CD4-positive, alpha-beta T cell treated with Interleukin-21 for 1 hour (primary cell): ENCODE measurements at places on chromosomes 2 and 18.

- no peak for DNase-seq
Observed at GRCh38 chr2:48414640-48414979, 115.3 kb upstream of the STON1 start.

GRCh38 chr2:58865436-58865835, 624.3 kb upstream of the FANCL start:
- no peak for DNase-seq

GRCh38 chr2:236908439-236909192, 177.1 kb upstream of the COPS8 start:
- no peak for DNase-seq

DNA sequence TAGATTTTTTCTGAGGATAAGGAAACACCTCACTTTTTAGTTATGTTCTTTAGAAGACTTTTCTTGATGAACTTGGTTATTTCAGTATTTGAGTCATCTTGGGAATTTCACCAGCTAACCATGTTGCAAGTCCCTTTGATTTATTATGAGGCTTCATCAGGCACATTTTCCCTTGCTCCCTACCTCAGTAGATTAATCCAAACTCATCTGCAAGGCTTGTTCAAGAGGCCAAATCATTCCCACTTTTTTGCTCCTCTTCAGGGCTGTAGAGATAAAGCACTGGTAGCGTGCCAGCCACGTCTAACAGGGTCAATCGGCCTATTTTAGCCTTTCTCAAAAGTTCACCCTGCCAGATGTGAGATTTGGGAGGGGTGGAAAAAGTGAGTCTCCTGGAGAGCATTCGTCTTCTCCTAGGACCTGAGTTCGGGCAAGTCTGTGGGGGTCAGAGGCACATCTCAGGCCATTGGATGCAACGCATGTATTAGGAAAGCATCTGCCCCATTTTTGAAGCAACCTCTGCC, 120.3 kb downstream of the RDH14 start:
- no peak for DNase-seq

- DNase-seq: no peak
Observed at GRCh38 chr18:55934821-55935220, 346.8 kb upstream of the TCF4 start.

DNA sequence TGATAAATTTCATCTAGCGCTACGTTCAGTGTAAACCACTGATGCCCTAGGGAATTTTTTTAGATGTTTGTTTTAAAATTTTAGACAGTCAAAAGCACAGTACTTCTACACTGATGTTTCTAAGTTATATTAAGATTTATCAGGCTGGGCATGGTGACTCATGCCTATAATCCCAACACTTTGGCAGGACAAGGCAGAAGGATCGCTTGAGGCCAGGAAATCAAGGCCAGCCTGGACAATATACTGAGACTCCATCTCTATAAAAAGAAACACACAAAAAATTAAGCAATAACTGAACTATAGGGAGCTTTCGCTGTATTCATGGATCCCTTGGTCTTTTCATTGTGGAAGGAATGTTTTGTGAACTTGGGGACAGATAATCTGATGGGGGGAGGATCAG, 50.6 kb upstream of the MAPRE2 start:
- no peak for DNase-seq

- no peak for DNase-seq
Observed at GRCh38 chr2:150276737-150277136, 210.7 kb downstream of the RND3 start.

DNA sequence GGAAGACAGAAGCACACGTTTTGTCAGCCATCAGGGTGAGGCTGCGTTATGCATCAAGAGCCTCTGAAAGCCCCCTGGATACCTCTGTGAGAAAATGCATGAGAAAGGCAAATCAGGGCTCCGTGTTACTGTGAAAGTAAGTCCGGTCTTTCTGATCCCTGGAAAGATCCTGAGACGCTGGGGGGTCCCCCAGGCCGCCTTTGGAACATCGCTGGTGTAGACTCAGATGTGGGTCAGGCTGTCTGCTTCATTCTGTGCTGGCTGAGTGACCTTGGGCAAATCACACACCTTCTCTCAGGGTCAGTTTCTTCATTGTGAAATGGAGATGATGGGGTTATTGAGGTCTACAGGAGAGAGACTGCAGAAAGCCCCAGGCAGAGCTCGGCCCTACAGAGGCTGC, 42.0 kb upstream of the HS6ST1 start:
- DNase-seq: no peak

DNA sequence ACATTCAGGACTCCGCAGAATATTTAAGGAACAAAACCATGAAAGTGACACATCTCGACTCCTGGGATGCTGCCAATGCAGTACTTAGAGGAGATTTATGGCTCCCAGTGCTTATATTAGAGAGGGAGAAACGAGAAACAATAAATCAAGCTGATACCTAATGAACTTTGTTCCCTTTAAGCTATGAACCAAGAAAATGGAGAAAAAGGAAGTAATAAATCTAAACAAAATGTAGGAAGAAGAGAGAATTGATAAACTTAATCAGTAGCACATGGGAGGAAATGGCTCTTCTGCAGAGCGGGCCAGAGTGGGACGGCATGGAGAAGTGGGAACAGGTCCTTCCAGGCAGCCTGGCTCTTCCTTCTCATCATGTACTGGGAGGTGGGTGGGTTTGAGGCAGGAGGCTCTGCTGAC, 42.7 kb downstream of the NPPC start:
- no peak for DNase-seq

DNA sequence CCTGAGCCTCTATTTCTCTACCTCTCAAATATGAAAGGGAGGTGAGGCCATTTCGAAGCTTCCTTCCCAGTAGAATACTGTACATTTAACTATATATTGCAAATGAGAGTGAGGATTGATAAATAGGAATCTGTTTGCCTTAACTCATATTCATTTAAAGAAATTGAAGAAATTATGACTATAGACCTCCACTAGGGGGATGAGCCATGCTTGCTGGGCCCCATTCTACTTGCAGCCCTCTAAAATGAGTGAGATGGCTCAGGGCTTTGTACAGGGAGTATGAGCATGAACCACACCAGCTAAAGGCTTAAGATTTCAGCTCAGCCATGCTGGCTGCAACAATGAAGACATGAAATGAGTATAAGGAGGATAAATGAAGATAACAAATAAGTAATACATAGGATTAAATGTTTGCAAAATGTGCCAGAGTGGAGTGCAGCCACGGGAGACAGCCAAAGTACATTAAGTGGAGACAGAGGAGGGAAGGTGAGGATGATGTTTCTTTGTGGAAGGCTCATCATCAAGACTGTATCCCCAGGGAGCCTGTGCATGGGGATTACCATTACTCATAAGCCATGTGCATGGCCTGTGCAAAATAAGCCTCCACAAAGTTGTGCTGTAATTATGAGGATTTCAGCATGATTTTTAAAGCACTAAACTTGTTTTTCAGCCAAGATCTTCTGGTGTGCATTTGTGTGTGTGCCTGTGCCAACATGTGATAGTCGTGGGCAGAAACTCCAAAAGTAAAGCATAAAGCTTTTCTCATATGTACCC, 300.8 kb downstream of the CNTNAP5 start:
- no peak for DNase-seq

DNA sequence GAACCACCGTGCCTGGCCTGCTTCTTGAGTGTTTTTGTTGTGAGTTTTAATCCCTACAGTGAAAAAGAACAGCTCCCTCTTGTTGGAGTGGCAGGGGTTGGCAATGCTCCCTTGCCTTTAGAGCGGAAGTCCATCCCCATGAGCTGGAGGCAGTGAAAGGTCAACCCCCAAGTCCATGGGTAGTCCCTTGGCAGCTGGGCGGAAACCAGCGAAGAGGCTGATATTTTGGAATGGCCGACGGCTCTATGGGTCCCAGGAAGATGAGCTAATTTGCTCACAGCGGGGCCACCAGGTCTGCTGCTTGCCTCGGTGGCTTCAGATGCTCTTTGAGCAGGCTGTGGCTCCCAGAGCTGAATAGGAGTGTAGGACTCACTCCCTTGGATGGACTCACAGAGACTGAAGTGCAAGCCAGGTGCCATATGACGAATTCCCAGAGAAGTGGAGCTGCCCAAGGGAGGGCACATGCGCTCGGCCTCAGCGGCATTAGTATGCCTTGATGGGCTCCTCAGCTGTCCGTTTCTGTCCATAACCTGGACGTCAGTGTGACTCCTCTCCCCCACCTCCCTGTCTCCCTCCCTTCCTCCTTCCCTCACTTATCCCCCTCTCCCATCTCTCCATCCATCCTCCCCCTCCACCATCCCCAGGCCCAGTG, 25.4 kb upstream of the RHOB start:
- DNase-seq: no peak

- DNase-seq: no peak
Observed at GRCh38 chr2:85523062-85523902, 15.7 kb upstream of the MAT2A start.

DNA sequence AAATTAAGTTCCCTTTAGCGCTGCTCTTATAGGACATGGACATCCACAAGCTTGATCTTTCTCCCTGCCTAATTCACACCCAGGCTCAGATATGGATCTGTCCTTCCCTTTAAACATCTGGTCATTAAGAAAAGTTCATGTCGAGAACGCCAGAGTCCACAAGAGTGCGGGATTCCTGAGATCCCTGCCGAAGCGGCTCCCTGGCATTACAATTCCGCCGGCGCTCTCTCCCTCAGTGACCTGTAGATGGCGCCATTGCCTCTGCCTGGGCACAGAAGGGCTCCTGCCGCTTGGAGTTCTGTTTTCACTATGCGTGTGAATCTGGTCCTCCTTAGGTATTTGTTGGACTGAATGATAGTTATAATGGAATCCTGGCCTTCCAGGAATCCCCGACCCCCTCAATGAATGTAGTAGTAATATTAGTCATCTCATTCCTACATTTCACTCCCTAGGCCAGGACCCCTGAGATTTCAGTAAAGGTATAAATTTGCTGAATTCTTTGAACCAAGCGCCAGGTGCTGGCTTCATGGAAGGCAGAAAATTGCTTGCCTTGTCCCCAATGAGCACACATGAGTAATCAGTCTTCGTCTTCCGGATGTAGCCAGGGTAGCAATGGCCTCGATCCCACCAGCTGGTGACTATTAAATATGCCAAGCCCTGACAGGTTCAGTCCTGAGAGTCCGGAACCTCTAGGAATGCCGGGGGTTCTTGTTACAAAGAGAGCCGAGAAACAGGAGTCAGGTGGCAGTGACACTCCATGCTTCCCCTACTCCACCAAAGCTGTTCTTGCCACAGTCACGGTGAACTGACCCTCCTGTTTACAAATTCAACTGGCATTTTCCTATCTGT, 26.4 kb upstream of the CD207 start:
- DNase-seq: peak; percentile 68

- no peak for DNase-seq
Observed at GRCh38 chr2:218224186-218224585, 7.2 kb downstream of the ARPC2 start.

- no peak for DNase-seq
Observed at GRCh38 chr18:54204883-54205282, 19.6 kb downstream of the MBD2 start.

DNA sequence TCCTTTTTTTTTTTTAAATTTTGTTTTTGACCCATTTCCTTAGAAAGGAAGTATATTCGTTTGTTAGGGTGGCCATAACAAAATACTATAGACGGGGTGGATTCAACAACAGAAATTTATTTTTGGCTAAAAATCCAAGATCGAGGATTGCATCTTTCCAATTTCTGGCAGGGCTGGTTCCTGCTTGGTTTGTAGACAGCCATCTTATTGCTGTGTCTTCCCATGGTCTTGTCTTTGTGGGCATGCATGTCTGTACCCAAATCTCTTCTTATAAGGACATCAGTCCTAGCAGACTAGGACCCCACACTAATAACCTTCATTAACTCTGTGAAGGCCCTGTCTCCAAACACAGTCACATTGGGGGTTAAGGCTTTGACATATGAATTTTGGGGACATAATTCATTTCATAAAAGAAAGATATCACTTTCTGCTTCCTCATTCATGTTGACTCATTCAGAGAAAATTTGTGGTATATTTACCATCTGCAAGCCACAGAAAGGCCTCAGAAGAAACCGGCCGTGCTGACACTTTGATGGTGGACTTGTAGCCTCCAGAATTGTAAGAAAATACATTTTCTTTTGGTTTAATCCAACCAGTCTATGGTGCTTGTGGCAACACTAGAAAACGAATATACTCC, 262.1 kb downstream of the LPIN1 start:
- no peak for DNase-seq
